CD4-positive, alpha-beta T cell treated with Interleukin-4 for 1 hour (primary cell): ENCODE measurements at places on chromosomes 7 and 10.

DNA sequence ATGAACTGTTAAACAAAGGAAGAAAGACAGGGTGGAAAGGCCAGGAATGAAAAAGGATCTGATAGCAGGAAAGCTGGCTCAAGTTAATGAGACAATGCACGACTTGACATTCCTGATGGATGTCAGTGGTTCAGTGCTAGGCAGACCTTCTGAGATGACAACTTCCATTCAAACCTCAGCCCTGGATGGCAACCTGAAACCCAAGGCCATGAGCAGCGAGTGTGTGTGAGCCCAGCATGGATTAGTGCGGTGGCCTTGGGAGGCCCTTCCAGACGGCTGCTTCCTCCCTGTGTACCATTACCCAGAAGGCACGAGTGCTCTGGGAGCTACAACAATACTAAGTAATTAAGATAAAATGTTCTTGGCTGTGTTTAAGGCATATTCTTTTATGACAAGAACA lies 18.8 kb downstream of the TRIL start:
- DNase-seq, result no peak

DNA sequence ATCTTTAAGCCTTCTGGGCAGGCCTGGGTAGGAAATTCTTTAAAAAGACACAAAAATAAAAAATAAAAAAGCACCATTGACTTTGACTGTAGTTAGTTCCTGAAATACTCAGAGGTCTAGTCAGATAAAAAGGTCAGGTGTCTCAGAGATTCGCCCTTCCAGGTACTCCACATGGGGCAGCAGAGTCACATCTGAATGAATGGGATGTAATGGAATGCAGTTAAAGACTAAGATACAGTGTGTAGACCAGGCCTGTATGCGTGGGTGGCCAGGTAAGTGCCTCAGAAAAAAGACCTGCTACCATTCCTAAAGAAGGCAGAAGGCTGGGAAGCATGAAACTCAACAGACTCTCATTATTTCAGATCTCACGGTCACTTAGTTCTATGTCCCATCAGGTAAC lies 68.6 kb upstream of the SEM1 start:
- DNase-seq, result no peak

DNA sequence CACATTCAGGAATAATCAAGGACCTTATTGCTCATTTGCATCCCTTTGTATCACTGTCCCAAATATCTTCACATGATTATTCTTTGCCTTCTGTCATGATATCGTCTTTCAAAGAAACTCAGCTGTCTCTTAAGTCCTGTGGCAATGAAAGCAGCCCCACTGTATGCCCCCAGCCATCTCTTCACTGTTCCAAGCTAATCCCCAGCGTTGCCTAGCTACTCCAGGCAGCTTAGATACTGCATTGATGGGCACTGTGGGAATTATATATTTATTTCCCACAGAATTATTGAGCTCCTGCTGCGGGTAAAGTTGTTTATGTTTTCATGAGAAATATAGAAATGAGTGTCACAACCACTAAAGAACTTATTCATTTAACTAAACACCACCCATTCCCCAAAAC lies 38.8 kb downstream of the SND1 start:
- no peak for DNase-seq

DNA sequence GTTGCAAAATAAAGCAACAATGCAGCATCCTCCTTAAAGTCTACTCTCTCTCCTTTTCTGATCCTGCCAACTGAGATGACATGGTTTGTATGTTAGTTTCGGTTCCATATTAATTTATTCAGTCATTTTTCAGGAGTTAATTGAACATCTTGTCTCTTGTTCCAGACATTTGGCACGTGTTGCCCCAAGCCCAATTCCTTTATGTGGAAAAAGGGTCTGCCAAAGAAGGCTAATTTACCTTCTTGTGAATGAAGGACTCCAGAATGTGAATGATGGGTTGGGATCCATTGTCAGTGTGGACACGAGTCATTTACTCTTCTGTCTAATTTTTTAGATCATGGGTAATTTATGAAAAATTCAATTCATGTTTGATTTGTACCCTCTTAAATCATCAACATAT lies 350.9 kb upstream of the LRGUK start:
- no peak for DNase-seq

DNA sequence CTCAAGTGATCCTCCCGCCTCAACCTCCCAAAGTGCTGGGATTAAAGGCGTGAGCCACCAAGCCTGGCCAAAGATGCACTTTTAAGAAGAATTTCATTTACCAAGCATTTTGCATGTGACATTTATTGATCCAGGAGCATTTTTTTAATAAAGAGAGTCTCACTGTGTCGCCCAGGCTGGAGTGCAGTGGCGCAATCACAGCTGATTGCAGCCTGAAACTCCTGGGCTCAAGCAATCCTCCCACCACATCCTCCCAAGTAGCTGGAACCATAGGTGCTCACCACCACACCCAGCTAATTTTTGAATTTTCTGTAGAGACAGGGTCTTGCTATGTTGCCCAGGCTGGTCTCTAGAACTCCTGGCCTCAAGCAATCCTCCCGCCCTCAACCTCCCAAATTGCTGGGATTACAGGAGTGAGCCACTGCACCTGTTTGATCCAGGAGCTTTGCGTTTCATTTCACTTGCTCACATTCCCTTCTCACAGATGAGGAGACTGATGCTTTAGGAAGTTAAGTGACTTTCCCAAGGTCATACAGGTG lies 4.4 kb upstream of the TBL2 start:
- DNase-seq, result no peak

GRCh38 chr10:21889477-21890275 lies 113.9 kb downstream of the DNAJC1 start:
- DNase-seq, result no peak

GRCh38 chr10:29210266-29210868 lies 78.5 kb upstream of the LYZL1 start:
- no peak for DNase-seq

GRCh38 chr10:13877154-13877909 lies 290.6 kb downstream of the PRPF18 start:
- no peak for DNase-seq

DNA sequence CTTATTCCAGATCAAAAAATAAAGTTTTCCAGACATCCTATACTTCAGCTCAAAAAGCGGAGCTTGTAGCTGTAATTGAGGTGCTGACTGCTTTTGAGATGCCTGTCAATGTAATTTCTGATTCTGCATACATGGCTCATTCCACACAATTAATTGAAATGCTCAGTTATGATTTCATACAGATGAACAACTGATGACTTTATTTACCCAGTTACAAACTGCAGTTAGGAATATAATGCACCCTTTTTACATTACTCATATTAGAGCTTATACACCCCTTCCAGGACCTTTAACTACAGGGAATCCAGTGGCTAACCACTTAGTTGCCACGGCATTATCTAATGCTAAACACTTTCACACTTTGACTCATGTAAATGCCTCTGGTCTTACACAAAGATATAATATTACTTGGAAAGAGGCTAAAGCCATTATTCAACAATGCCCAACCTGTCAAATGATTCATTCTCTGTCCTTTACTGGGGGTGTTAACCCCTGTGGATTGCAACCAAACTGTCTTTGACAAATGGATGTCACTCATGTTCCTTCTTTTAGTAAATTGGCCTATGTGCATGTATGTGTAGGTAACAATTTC lies 147.3 kb downstream of the ZNF33B start:
- DNase-seq, result no peak

GRCh38 chr7:83970081-83970480 lies 224.5 kb downstream of the SEMA3A start:
- DNase-seq, result no peak
